HS-27A (cell line): ENCODE measurements at places on chromosomes 2 and 18.

- DNase-seq = no peak
Measured at GRCh38 chr18:213966-214365, 53.9 kb downstream of the THOC1 start.

DNA sequence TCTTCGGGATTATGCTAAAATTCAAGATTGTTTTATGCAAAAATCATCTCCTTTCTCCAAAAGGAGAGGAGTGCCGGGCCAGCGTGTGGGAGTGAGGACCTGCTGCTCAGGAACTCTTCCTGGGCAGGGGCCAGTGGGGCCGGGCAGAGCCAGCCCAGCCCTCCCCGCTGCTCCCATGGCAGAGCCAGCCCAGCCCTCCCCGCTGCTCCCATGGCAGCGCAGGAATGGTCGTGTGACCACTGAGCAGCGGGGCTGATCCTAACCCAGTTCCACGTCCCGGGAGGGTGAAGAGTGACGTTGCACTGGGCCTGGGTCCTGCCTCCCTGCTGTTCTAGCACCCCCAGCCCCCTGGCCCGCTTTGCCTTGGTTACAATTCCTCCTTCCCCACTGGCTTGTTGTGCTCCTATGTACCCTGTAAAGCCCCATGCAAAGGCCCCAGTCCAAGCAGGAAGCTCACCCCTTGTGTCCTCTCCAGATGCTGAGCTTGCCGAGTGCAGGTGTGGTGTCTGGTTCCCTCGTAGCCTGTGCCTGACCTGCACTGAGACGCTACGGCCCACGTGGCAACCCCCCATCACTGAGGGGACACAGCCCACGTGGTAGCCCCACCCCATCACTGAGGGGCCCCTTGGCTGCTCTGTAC is 11.4 kb upstream of the NEU4 start:
- DNase-seq = no peak

DNA sequence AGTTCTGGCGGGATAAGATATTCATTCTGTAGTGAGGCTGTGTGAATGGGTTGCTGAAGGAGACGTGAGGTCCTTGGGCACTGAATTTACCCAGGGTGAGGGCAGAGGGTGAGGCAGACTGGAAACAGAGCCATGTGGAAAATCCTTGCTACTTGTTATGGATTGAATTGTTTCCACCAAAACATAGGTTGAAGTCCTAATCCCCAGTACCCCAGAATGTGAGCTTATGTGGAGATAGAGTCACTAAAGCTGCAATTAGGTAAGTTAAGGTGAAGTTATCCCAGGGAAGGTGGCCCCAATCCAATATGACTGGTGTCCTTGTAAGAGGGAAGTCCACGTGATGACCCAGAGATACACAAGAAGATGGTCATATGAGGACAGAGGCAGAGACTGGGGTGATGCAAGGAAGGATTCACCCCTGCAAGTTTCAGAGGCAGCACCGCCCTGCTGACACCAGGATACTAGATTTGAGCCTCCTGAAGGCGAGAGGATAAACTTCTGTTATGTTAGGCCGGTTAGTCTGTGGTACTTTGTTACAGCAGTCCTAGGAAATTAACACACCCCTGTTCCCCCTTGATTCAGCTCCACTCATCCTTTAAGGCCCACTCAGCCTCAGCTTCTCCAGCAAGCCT is 289.4 kb upstream of the MEX3C start:
- no peak for DNase-seq

GRCh38 chr2:168006498-168006897 is 240.9 kb downstream of the STK39 start:
- DNase-seq = no peak

GRCh38 chr2:47072728-47073191 is 82.3 kb downstream of the STPG4 start:
- DNase-seq = no peak

- DNase-seq = no peak
Measured at GRCh38 chr2:224638301-224638823, 53.2 kb upstream of the CUL3 start.

- DNase-seq = no peak
Measured at GRCh38 chr2:205170399-205170798, 511.9 kb upstream of the NRP2 start.

- no peak for DNase-seq
Measured at GRCh38 chr2:46387292-46387691, 90.1 kb downstream of the EPAS1 start.

DNA sequence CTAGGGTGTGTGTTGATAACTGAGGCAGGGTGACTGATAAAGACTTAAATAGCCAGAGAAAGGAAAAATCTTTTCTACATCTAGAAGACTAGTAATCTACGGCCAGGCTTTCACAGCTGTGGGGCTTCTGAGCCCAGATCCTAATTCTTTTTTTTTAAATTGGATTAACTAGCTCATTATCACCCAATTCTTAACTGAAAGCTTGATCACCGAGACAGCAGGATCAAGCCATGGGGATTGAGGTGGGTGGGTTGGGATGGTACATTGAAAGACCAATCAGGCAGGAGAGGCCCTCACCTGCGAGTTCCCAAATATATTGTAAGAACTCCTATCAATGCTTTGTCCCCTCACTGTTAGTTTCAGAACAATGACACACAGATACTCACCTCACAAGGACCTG is 20.0 kb upstream of the NFE2L2 start:
- no peak for DNase-seq

DNA sequence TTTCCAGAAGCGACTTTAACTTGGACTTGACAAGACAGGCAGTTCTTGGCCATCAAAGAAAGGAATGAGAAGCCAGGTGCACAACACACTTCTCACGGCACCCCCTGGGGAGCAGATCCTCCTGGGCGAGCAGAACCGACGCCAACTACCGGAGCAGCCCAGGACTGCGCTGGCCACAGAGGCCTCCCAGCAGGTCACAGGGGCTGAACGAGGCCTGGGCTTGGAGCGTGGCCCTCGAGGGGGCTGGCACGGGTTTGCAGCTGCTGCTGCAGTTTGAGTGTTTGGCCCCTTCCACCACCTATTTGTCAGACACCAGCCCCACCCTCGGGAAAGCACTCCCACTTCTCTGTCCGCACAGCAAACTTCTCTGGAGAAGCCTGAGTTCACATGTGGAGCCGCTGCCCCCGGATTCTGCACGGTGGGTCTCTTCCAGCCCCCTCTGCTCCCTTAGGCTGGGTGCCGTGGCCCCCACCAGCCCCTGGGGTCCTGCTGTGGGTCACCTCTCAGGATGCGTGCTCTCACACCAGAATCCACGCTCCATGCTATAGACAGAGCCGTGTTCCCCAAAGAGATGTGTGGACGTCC is 306.7 kb upstream of the SALL3 start:
- no peak for DNase-seq

GRCh38 chr2:182319556-182320505 is 107.0 kb downstream of the PDE1A start:
- no peak for DNase-seq

DNA sequence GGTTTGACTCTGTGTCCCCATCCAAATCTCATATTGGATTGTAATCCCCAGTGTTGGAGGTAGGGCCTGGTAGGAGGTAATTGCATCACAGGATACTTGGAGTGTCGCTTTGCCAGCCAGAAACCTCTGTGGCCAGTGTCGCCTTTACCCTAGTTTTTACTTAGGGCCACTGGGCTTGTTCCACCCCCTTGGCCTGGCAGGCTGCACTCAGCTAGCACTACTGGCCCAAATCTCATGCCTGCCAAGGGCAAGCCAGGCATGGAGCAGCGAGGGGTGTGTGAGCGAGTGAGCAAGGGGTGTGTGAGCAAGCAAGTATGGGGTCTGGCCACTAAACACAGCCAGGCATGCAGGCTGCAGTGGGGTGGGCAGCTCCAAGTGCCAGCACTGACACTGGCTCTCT is 178.7 kb upstream of the MGAT5 start:
- DNase-seq = no peak

GRCh38 chr18:75209951-75210258 is 692 bp upstream of the TSHZ1 start:
- no peak for DNase-seq
